ENCODE measurements at places on chromosomes 6 and 20.
A peak's percentile ranks its signal among the peaks of the same experiment; 100 is the strongest.

GRCh38 chr6:53579338-53579737, 34.4 kb upstream of the GCLC start:
- no peak for DNase-seq

- no peak for DNase-seq
Observed at GRCh38 chr6:97077380-97077779, 152.9 kb downstream of the KLHL32 start.

DNA sequence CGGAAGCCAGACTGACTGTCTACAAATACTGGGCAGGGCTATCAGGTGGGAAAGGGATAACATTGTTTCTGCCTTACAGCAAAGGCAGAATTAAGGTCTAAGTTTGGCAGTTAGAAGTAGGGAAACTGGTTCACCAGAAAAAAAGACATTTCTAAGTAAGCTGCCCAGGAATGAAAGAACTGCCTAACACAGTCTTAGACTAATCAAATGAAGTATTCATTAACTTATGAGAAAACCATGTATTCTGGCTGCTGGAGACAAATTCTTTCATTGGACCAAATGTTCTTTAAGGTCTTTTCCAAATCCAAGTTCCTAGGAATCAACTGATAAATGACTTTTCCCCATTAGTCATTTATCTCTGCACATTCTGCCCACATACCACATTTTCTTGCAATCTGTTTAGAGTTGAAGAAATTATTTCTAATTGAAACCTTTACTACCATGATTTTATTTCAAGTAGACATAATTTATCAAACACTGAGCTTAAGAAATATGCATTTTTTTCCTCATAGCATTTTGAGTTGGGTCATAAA, 120.3 kb upstream of the OGFRL1 start:
- DNase-seq, result no peak

DNA sequence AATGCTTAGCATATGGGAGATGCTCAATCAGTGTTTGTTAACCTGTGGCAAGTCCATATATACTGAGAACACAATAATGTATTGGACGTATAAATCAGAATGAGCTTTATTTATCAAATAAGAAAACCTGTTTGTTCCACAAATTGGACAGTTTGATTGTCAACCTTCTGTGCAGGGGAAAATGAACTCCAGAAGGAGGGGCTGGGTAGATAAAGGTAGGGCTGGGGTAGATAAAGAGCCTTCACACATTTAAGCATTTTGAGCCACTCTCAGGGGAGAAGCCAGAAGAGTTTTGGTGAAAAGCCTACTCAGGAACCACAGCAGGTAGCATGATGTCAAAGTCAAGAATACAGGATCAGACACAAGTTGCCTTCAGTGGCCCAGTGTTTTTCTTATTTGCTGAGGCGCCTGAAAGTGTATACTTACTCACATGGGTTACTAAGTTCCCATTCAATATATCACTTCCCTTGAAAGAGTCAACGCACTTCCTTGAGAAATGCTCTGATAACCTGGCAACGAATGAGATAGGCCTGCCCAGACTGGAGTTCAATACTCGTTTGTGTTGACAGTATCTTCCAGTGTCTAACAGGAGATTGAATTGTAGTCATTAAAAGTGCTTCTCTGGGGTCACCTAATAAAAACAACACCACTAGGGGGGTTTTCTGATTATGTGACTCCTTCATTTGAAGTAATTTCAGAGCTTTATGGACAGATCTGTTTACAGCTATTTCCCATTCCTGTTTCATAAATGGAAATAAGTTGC, 263.9 kb upstream of the CITED2 start:
- DNase-seq, result no peak

DNA sequence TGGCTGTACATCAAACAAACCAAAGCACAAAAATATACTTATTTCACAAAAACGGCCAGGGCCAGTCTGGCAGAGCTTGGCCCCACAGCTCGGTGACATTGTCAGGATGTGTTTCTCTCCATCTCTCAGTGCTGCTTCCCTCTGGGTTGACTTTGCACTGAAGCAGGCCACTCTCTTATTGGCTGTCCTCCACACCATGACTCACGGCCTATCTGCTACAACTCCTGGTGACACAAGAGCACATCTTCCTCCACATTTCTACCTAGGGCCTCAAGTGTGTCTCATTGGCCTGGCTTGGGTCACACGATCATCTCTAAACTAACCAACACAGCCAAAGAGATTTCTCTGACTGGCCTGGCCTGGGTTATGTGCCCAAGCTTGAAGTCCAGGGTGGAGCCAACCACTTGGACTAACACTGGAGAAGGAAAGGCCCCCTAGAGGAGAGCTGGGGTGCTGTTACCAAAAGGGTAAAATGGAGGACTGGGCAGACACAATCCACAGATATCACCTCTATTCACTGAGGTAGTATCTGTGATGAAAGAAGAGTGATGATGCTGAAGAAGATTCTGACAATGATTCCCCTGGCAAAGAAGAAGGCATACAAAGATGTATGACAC, 159.8 kb upstream of the TSHZ2 start:
- DNase-seq, result no peak

- no peak for DNase-seq
Observed at GRCh38 chr20:15655295-15655874, 917.9 kb downstream of the KIF16B start.

DNA sequence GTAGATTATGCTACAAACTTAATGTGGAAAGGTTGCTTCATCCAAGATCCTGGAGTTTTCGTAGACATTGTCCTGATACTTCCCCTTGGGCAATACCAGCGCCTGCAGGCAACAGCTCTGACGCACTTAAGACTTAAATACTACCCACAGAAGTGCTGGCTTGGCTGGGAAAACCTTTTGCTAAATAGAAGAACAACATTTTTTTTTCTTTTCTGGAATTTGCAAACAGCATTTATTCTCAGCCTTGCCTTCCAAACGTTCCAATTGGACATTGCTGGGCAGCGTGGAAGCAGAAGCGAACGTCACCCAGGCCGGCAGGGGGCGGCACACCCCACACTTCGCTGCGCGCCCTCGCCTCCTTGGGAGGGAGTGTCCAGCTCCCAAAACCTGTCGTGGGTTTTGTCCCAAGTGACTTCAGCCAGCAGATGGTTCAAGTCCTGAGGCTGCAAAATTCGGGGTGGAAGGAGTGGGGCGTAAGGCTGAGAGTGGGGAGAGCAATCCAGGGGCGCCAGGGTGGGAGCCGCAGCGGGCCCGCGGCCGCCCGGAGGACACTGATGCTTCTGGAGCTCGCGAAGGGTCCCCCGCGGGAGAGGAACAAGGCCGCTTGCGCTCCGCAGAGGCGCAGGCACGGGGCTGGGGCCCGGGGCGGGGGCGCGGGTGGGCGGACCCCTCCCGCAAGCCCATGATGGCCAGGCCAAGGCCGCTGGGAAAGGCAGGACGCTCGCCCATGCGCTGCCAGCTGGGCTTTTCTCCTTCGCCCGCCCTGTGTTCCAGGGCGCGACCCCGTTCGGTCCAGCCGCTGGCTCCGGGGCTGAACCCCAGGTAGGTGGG, 60.8 kb upstream of the MAP3K4 start:
- DNase-seq, result peak; percentile 22

GRCh38 chr6:81309811-81310210, 442.7 kb downstream of the TENT5A start:
- DNase-seq, result no peak

- no peak for DNase-seq
Observed at GRCh38 chr6:167221400-167222201, 63.8 kb upstream of the GPR31 start.

DNA sequence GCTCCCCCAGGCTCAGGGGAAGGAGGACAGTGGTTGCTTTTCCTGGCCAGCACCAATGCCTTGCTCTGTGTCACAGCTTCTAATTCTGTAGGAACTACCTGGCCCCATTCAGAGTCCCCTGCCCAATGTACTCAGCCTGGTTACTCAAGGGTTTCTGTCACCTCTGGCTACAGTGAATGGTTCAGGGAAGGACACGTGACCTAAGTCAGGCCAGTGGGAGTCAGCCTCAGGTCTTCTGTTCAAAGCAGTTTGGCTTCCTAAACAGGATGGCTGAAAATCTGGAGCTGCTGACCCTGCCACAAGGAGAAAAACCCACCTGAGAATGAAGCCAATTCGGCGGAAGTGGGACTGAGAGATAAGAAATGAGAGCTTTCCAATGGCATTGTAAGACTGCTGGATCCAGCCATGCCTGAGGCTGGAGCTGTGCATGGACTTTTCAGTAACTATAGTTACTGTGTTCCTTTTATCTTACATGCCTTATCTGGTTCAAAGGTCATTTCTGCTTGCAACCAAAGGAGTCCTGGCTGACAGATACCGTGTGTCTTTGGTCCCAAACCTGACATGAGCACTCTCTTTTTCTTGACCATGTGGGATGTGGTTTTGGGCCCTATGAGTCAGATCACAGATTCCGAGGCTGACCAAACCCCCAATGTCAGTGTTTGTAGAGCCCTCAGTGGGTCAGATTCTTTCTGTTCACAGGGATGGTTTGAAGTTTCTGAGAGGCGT, 104.3 kb downstream of the SULF2 start:
- no peak for DNase-seq

DNA sequence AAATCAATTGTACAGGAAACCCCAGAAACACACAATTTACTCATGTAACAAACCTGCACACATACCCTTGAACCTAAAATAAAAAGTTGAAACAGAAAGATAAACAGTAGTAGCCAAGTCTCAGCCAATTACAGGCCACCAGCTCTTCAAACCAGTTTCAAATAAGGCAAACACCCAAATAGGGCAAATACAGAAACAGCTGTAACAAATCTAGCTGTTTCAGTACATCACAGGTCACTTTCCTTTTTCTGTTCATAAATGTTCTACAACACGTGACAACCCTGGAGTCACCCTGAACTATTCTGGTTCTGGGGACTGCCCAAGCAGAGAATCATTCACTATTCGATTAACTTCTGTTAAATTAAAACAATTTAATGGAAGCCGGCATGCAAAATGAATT, 329.0 kb downstream of the GJA1 start:
- no peak for DNase-seq

DNA sequence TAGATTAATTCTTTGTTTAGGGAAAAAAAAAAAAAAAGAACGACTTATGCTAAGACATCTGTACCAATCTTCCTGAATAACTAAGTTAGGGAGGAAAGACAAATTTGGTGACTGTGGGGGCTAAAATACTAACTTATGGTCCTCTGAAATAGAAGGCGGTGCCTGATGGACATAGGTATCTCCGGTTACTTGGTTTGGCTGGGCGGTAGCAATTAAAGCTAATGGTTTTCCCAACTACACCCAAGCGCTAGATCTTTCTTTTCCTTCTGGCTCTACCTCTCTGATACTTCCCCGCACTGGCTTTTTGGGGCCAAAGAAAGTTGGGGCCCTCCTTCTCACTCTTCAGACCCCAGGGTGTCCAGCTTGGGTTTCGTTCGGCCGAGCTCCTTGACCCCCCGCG, 1.0 kb upstream of the RBM24 start:
- DNase-seq, result no peak

DNA sequence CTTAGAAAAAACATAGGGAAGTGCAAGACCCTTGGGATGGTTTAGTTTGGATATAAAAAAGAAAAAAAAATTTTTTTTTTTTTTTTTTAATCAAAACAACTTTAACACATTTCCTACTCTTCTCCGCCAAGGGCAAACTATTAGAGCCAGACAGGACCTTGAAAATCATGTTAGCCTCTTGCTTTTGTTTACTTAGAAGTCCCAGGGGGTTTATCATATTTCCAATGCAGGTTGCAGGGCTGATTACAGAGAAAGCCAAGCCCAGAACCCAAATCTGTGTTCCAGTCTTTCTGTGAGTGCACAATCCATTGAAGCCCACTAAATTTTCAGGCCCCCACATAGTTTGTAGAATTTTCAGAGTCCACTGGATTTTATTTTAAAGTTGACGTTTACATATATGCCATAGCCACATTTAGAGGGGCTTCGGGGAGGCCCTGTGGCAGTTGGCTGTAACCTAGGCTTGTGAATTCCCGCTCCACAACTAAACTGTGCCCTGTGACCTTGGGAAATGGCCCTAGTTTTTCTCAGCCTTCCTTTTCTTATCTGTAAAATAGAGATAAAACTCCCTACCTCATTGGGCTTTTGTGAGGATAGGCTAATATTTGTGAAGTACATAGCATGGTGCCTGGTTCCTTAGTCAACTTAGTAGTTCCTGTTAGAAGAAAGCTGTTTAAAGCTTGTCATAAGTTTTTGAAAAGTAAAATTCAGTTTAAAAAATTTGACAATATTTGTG, 55.7 kb downstream of the NCOA7 start:
- no peak for DNase-seq

- no peak for DNase-seq
Observed at GRCh38 chr6:100462706-100463629, 1.8 kb downstream of the SIM1 start.

DNA sequence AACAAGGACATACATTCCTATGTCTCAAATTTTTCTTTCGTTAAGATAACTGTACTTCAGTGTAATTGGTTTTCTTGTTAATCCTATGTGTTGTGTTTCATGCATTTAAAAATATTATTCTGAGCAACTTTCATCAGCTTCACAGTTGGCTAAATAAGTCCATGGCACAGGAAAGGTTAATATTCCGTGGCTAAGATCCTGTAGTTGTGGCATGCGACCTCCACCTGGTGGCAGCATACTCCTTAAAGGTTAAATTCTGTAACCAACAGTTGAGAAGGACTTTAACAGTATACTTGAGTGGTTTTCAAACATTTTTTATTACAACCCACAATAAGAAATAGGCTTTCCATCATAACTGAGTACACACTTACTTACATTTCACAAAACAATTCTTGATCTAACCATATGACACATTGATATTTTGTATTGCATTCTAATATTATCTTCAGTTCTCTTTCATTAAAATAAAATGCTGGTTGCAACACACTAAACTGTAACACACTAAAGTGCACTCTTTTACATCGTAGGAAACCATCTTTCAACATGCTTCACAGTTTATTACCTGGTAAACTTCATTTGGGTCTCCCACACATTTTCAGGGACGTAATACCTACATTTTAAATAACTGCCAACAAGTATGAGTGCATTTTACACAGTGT, 118.3 kb downstream of the SLX4IP start:
- DNase-seq, result no peak

DNA sequence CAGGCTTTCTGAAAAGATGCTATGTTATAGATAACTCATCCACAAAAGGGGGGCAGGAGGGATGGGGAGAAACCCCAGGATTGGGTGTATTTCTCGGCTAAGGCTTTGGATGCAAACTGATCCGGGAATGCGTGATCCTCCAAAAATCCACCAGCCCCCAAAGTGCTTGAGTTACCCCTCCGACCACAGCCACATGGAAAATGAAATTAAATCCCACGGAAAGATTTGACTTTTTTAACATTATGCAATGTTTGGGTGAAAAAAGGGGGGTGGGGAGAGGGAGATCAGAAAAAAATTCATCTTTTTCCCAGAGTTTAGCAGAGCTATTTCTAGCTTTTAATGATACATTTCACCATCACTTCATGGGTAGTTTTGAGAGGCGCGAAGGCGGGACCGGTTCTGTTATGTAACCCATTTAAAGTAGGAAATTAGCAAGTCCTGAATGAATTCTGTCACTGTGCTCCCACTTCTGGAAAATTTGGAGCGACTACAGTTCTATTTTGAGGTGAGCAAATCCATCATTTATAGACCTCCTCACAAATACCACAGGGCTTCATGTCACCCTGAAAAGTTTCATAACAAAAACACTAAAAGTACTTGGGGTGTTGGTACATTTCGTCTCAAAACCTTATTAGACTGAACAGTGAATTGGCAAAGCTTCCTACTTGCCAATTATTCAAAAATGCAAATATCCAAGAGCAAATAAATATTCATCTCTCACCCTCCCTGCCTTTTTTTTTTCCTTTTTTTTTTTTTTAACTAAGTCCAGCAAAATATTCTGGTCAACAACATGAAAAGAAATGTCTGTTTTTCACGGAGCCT, 51.9 kb upstream of the NFATC2 start:
- no peak for DNase-seq
